ENCODE measurements at places on chromosomes 16 and 17. TPM values are rescaled to one million over a fixed set of nuclear protein-coding genes. Genes with fewer than 3 reads are reported as not detected.

Gene SCIMP
- total RNA-seq, result not detected

Gene ITGA2B
- 8.8 TPM for total RNA-seq

Gene CDH5
- total RNA-seq, result 7.8 TPM

Gene RTN4RL1
- total RNA-seq, result 27.9 TPM

Gene FOXN1
- total RNA-seq, result not detected

Gene EVPLL
- total RNA-seq, result not detected

Gene CSF3
- total RNA-seq, result not detected

Gene SHCBP1
- 2.5 TPM for total RNA-seq

Gene C17orf113
- 4.7 TPM for total RNA-seq

Gene CBLN1
- total RNA-seq, result 5.0 TPM

Gene ZNF469
- total RNA-seq, result 0.63 TPM

Gene CCDC78
- total RNA-seq, result 7.5 TPM

Gene TOP2A
- total RNA-seq, result 39.8 TPM

Gene SLC22A31
- total RNA-seq, result not detected

Gene SMIM5
- 0.31 TPM for total RNA-seq

Gene ASGR1
- 12.5 TPM for total RNA-seq

Gene GUCY2D
- not detected for total RNA-seq

Gene POLDIP2
- total RNA-seq, result 37.9 TPM

Gene TUBG2
- total RNA-seq, result 26.3 TPM

Measured in parietal lobe (tissue), 2 donors.